Stimulated activated CD4-positive, alpha-beta T cell treated with anti-CD3 and anti-CD28 coated beads, Interleukin-12 subunit alpha, Interleukin-12 subunit beta, amount 100 ng/mL, for 24 hours (primary cell): ENCODE measurements at places on chromosomes 7 and 10.

- no peak for DNase-seq
Observed at GRCh38 chr7:14902589-14903067, at the start of gene DGKB. DGKB (minus strand) TSS chr7:14902751.

DNA sequence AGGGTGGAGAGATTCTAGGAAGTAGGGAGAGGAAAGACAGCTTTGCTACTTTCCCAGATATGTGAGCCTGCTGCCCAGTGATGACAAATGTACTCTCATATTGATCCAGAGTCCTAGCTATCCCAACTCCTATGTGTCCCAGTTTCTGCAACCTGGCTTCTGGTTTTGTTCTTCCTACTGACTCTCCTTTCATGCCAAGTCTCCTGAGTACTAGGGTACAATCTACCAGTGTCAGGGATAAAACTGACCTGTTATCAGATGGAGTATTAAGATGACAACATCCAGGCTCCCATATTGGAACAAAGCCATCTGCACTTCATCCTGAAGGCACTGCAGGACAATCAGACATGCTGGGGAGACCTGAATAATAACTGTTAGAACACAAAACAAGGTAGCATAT, 233.7 kb upstream of the PHYHIPL start:
- no peak for DNase-seq

GRCh38 chr7:64946772-64947171, 43.7 kb downstream of the ZNF273 start:
- no peak for DNase-seq

- DNase-seq = no peak
Observed at GRCh38 chr10:27536437-27536836, 32.3 kb downstream of the RAB18 start.

DNA sequence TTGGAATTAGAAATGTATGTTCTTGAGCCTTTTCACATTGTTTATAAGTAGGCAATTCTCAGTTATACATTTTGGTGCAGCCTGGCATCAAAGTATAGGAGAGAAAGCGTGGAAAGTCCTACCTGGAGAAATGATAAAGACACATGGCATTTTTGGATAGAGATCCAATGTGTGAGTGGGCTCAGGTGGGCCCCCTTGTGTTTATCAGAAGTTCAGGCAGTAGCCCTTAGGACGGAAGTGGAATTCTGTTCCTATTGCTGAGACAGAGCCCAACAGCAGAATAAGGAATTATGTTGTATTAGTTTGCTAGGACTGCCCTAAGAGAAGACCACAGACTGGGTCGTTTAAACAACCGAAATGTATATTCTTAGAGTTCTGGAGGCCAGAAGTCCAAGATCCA, 85.2 kb upstream of the AMPH start:
- no peak for DNase-seq

DNA sequence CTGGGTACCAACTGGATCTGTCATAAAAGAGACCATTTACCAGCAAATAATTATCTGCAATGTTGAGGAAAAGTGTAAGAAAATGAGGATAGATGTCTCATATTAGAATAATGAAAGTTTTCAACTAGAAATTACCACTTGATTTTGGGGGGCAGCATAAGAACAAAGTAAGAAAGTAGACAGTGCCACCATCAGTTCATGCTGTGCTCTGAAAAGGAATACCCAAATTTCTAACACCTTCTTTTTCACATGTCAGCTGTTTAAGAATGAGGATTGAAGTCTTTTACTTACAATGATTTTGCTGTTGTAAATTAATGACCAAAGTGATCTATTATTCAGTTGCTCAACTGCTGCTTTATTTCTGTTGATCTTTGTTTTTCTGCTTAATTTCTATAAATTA, 578.3 kb downstream of the ETV1 start:
- DNase-seq = no peak

DNA sequence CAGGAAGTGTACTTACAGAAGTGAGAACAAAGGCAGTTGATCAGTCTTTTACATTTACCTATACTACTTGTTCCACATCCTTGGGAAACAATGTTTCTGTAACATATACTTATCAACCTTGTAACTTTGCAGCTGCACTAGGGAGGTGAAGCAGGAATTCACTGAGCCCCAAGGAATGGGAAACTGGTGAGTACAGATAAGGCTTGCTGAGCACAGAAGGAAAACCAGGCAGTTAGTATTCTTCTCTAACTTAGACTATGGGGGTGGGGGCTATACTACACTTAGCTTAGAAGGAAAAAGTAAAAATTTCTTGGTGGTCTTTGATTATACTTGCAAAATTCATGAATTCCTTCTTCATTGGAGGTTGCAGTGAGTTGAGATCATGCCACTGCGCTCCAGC, 6.9 kb upstream of the ZNF33A start:
- no peak for DNase-seq

DNA sequence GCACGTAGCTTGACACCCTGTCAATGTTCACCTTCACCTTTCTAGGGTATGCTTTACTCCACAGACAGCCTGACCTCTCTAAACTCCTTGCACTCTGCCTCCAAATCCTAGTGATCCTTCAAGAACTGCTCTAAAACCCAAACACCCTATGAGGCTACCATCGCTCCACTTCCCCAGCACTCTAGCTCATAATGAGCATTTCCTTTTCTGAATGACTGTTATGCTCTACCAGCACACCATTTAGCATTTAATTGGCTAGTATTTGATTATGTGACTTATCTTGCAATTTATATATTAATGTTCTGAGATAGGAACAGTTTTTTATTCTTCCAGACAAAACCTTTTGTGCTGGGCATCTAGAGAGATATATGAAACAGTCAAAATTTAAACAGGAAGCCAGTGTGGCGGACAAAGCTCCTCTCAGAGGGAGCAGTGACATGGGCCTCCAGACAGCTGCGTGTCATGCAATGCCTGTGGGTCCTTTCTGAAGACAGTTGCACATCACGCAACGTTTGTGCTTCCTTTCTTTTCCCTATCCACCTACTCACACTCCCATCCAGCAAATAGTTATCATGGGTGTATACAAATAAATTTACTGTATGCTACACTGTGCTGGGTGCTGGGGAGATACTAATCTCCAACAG, 86.3 kb downstream of the ALOX5 start:
- DNase-seq = no peak
